ENCODE measurements at places on chromosomes 2 and 18.

- DNase-seq: no peak
Measured at GRCh38 chr2:113895819-113896563, 6.1 kb downstream of the ACTR3 start.

GRCh38 chr2:70615222-70615621 is 61.6 kb upstream of the TGFA start:
- no peak for DNase-seq

DNA sequence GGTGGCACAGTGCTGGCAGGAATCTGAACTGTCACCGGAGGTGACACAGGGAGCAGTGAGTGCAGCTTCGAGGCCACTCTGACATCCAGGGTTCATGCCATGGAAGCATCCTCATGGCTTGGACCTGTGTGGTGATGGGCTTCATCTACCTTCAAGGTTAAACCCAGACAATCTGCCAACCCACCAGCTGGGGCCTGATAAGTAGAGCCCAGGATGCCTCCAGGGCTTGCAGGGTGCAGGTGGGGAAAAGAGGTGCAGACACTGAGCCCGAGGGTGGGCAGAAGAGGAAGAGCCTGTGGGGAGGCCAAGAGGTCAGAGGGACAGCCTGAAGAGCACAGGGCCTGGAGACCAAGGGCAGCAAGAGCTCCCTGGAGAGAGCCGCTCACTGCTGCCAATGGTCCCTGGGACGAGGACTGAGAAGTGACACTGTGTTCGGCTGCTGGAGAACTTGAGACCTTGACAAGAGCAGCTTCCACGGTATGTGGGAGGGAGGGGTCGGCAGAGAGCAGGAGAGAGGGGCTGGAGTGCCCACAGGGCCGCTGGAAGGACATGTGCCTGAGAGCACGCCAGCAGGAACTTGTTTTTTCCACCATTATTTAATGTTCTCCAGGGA is 8.1 kb upstream of the HES6 start:
- DNase-seq: no peak

DNA sequence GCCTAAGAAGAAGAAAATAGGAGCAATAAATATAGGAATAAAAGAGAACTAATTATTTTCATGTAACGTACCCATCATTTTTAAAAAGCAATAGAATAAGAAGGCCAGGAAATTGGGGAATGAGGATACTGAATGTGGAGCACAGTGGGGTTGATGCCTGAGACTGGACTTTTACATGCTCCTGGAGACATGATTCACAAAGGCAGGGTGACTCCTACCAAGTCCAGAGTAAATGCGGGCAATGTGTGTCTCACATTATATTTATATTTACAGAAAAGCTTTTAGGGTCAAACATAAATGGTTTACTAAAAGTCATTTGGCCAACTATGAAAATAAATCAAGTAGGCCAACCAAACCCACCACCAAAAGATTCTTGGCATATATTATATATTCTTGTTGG is 87.9 kb upstream of the COL5A2 start:
- DNase-seq: no peak

GRCh38 chr18:22066083-22066485 is 103.3 kb upstream of the GATA6 start:
- DNase-seq: no peak

GRCh38 chr2:146652311-146652710 is 1192.5 kb upstream of the ACVR2A start:
- no peak for DNase-seq

GRCh38 chr2:105235388-105236059 is 6.0 kb upstream of the GPR45 start:
- DNase-seq: peak; percentile 67

DNA sequence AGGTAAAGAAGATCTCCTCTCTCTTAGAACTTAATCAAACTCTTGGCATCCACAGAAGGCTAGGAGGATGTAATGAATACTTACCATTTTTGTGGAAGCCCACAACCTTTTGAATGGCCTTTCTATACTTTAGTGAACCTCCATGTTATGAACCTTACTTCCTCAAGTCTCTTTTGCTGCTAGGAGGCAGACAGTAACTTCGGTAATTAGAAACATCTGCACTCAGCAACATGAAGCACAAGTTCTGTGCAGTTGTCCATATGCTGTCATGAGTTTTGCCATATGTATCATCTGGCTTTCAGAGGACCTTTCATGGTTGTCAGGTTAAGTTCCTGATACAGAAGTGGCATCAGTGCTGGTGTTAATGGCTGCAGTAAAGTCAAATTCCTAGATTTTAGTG is 50.4 kb downstream of the PDK1 start:
- DNase-seq: peak; percentile 61

DNA sequence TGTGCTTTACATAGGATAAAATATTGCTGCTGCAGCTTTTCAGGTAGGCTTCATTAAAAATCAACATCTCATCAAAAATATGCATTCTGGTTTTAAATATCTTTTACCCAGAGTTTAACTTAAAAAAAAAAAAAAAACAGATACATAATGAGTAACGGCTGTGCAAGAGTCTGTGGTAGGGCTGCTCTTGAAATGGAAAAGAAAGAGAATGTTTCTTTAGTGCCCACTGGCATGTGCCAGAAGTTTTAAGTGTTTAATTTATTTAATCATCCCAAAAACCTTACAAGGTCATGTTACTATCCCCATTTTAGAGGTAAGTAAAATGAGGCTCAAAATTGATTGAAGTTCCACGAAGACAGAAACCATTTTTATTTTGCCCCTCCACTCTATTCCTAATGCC is 92.1 kb downstream of the SLC8A1 start:
- no peak for DNase-seq

GRCh38 chr18:69401226-69401971 is 711 bp downstream of the DOK6 start:
- peak; percentile 26 for DNase-seq

DNA sequence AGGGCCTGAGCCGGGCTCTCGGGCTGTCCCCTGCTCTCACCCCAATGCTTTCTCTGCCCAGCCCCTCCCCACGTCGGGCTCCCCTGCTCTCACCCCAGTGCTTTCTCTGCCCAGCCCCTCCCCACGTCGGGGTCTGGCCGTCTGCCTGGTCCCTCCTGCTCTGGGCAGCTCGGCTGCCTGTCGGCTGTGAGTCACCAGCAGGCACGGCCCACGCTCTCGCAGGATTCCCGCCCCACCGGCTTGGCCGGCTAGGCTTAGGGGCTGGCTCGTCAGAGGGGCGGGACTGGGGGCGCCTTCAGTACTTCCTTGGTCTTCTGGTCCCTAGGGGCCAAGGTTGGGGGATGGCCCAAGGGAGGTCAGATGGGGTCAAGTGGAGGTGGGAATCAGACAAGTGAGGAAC is 3.3 kb downstream of the BOK start:
- DNase-seq: peak; percentile 35

GRCh38 chr2:85770786-85771409 is 17.1 kb downstream of the ATOH8 start:
- DNase-seq: no peak

- DNase-seq: no peak
Measured at GRCh38 chr18:58552896-58553295, 76.0 kb downstream of the ALPK2 start.

DNA sequence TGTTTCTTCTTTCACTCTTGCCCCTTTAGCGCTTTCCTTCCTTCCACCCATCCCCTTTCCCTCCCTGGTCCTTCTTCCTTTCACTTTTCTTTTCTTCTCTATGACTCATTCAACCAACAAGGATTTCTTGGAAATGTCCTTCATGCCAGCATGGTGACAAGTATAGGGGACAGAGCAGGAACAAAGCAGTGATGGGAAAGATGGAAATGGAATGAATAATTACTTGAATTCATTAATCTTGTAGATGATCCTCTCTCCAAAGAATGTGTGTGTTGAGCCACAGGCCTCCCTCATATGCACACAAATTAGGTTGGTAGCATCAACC is 1.5 kb downstream of the VAMP5 start:
- peak; percentile 32 for DNase-seq

DNA sequence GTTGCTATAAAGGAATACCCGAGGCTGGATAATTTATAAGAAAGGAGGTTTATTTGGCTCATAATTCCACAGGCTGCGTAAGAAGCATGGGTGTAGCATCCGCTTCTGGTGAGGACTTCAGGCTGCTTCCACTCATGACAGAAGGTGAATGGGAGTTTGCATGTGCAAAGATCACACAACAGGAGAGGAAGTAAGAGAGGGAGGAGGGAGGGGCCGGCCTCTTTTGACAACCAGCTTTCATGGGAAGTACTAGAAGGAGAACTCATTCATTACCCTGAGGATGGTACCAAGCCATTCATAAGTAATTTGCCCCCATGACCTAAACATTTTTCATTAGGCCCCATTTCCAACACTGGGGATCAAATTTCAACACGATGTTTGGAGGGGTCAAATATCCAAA is 386.8 kb upstream of the NETO1 start:
- DNase-seq: no peak

DNA sequence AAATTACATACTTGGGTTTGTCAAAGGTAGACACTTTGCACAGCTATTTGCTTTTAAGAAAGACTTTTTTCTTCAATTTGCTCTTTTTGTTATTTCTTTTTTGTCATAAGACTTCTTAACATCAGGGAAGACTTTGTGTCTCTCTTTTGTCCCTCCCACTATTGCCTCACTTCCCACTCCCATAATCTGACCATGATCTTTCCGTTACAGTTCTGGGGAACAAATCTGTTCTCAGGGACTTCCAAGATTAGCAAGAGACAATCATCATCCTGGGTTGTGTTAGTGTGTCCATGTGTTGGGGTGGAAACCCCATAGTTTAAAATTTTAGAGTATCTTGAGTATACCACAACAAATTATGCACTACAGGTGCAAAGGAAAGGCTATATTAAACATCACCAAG is 75.3 kb downstream of the REV1 start:
- DNase-seq: no peak

DNA sequence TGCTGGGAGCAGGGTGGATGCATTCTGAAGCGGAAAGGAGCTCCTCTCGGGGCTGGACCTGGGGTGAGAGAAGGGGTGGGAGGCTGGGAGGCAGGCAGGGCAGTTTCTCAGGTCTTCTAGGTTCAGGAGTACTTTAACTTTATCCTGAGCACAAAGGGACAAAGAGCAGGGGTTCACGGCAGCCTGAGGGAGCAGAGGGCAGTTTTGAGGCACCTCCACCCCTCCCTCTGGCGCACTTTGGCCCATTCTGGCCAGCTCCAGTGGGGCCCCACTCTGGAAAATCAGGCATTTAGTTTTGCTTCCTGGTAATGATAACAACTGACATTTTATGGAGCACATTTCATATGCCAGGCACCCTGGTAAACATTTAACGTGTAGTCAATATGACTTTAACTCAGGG is 14.3 kb downstream of the B3GNT7 start:
- DNase-seq: no peak

- DNase-seq: no peak
Measured at GRCh38 chr18:58308463-58308862, 264.4 kb downstream of the NEDD4L start.

DNA sequence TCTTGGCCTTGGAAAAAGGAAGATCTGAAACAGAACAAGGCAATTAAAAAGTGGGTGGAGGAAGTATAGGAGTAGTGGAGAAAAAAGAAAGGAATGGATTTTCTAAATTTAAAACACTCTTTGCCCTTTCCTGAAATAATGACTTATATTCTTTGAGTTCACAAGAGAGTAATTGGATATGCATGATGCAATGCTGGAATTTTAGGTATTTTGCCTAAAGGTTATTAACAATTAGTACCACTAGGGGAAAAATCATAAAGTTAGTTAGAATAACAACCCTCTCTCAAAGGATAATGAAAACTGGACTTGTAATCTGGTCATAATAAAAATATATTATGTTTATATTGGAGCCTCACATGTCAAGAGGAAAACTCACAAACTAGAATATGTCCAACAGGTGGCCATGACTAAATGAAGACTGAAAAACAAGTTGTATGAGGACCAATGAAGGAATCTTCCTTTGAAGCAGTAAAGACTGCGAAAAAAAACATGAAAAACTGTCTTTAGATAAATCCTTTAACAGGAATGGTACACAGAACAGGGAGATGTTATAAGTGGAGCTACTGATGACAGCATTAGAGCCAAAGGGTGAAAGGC is 281.8 kb downstream of the NCKAP5 start:
- peak; percentile 49 for DNase-seq

- DNase-seq: peak; percentile 7
Measured at GRCh38 chr2:212905640-212906201, 245.7 kb downstream of the IKZF2 start.

- peak; percentile 77 for DNase-seq
Measured at GRCh38 chr2:82837588-82838304, 1621.3 kb downstream of the SUCLG1 start.

GRCh38 chr18:34844732-34845459 is 134.8 kb downstream of the DTNA start:
- DNase-seq: peak; percentile 67

DNA sequence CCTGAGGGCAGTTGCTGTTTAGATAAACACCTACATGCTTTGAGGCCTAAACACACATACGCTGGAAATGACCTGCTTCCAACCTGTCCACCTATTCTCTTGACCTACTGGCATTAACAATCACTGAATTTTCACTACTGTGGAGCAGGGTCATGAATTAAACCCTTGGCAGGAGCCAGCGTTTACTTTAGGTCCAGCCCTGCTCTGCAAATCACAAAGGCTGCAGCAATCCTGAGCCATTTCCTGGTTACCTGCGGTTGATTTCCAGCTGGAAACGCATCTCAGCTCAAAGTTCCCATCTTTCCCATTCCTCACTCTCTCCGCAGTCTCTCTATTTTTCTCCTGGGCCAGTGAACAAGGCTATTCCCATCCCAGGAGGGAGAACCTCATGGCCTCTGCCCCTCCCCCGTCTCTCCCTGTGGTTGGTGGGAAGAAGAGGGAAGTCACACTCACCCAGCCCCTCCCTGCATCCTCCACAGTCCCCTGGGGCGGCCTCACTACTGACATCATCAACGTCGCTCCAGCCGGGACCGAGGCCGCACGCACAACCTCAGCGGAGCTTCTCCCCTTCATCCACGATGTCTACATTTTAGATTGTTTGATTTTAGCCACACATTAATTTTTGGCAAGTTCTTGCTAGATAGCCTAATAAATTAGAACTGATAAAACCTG is 84.5 kb upstream of the SNTG2 start:
- no peak for DNase-seq

- no peak for DNase-seq
Measured at GRCh38 chr18:58310517-58310916, 266.5 kb downstream of the NEDD4L start.

GRCh38 chr18:74310411-74310810 is 5.2 kb upstream of the C18orf63 start:
- DNase-seq: peak; percentile 47

- no peak for DNase-seq
Measured at GRCh38 chr2:100630473-100630977, 67.7 kb downstream of the PDCL3 start.

- no peak for DNase-seq
Measured at GRCh38 chr18:80004600-80005342, 16.4 kb upstream of the TXNL4A start.

GRCh38 chr2:207459990-207460757 is 69.6 kb upstream of the CREB1 start:
- no peak for DNase-seq

DNA sequence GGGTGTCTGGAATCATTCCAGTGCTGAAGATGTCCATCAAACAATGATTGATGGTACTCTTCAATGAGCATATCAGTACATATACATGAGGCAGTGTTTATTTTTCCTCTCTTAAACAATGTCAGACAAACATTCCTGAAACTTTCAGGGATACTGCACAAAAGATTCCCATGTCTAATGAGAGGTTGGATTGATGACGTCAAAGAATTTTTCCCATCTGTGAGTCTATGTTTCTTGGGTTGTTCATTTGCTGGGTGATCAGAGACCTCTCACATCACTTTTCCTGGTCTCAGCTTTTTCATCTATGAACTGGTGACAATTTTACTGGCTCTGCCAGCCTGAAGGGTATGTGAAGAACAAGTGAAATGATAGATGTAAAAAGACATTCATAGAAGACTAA is 325.5 kb downstream of the EN1 start:
- no peak for DNase-seq

GRCh38 chr18:36358141-36358540 is 60.6 kb downstream of the FHOD3 start:
- no peak for DNase-seq

Data from fibroblast of gingiva (primary cell).